ENCODE measurements at places on chromosomes 3 and 15. TPM values are rescaled to one million over a fixed set of nuclear protein-coding genes. Genes with fewer than 3 reads are reported as not detected.

Gene CMTM7
- total RNA-seq: 8.0 TPM

Gene ERC2
- total RNA-seq: 3.6 TPM

Gene FETUB
- not detected for total RNA-seq

Gene ITGB5
- 119 TPM for total RNA-seq

Gene STXBP5L
- total RNA-seq: 0.42 TPM

Gene C3orf85
- not detected for total RNA-seq

Gene HEMK1
- total RNA-seq: 19.7 TPM

Gene GPR156
- 0.29 TPM for total RNA-seq

- DNase-seq: no peak
Measured at GRCh38 chr3:107797586-107797985, 274.8 kb downstream of the BBX start.

- DNase-seq: no peak
Measured at GRCh38 chr15:95928822-95929221, 401.7 kb upstream of the NR2F2 start.

- DNase-seq: no peak
Measured at GRCh38 chr15:74712311-74712710, 13.0 kb downstream of the CYP1A1 start.

DNA sequence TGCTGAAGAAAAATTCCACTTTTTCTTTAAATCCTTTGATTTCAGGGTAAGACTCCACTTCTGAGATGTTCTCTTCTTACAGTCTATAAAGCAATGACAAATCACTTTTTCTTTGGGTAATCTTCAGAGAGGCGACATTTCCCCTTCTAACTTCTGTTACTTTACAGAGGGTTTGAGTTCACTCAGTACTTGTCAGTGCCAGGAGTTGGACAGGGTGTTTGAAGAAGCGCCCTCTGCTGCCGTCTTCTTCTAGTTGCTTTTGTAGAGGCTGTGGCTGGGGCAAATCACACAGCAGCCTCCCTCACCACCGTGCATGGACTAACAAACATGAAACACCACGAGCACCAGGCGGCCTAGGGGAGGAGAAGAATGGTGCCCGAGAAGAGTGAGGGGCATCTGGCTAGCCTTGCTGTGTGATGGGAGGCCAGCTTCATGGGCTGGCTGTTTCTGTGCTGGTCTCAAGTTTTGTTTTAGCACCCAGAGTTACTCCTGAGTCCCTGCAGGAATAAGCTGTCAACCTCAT is at the start of gene CD80:
Gene CD80, minus strand, starts transcription at position 174 of the 523 bp plus-strand sequence. CDS start 1,886 bp downstream, outside the sequence.
- peak; percentile 55 for DNase-seq

DNA sequence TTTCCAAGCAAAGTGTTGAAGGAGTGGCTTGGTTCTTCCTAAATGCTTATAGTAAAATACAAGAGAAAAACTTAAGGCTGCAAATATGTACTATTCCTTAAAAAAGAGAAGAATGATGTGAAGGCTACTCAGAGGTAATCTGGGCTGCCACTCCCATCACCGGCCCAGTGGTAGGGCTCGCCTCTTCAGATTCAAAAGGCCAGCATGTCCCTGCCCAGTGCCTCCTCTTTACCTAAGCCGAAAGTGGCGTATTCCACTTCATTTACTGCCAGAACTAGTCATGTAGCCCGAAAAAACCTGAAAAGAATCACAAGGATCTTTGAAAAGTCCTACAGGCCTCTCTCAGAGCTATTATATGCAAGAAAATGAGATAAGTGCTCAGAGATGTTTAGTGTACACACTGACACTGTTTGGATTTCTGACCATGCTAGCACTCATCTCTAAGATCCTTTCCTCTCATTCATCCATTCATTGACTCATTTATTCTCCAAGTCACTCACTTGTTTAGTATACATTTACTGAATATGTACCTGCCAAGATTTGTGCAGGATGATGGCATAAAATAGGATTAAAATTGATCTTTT is 373.3 kb upstream of the THBS1 start:
- DNase-seq: no peak

- DNase-seq: no peak
Measured at GRCh38 chr3:126477061-126477380, 1.3 kb upstream of the ZXDC start.

GRCh38 chr15:65556622-65557021 is 26.4 kb downstream of the HACD3 start:
- no peak for DNase-seq

- DNase-seq: no peak
Measured at GRCh38 chr3:122760453-122761271, 33.0 kb downstream of the HSPBAP1 start.

- no peak for DNase-seq
Measured at GRCh38 chr3:143697975-143698374, 150.3 kb downstream of the SLC9A9 start.

DNA sequence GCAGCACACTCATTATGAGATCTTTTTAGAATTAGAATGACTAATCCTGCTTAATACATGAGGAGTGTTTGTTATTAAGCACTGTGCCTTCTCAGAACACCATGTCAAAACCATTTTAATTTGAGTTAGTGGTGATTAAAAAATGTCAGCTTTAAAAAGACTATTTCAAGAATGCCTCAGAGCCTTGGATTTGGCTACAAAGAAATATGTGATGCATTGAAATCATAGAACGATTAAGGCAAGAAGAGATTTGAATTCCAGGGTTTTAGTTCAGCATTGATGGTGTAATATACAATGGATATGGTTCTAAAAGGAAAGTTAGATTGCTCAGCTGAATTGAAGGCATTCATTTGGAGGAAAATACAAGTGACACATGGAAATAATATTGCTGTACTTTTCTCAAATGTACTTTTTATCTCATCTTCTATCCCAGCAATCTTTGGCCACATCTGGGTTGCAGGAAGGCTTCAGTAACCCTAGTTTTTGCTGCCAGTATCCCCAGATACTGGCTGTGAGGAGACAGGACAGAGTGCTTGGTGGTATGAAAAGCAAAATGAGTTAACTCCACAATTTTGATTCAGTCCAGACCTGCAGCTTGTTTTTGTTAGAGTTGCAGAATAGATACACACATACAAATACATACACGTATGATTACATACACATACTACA is 303.8 kb downstream of the CLSTN2 start:
- no peak for DNase-seq

DNA sequence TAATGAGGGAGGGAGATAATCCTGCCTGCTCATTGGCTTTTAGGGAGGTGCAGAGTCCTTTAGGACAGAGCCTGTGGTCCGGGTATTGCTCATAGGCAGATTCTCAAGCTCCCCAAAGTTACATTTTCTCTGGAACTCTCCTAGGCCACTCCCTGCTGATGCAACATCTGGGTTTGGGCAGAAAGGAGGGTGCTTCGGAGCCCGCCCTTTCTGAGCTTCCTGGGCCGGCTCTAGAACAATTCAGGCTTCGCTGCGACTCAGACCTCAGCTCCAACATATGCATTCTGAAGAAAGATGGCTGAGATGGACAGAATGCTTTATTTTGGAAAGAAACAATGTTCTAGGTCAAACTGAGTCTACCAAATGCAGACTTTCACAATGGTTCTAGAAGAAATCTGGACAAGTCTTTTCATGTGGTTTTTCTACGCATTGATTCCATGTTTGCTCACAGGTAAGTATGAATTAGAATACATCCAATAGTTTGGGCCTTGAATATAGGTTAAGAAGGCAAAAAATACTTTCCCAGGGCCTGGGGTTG is at the start of gene IL20RB:
Gene IL20RB, plus strand, starts transcription at position 233 of the 538 bp plus-strand sequence. Its CDS starts 131 bp downstream, at position 364.
- no peak for DNase-seq

DNA sequence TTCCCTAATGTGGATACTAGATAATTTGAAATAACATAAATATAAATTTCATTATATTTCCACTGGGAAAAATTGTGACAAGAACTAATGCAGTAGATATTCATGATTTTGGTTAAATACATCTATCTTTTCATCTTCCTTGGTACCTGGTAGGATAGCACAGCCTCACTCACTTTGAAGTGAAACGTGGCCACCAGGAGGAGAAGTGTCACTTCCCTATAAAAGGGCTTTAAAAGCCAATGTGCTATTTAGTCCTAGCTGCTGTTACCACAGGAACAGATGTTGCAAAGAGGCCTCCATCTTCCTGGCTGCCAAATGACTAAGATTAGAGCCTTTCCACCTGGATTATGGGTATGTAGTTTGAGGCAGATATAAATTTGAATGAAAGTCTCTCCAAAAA is 140.0 kb downstream of the PLOD2 start:
- DNase-seq: no peak

GRCh38 chr3:126104028-126104635 is 20.2 kb upstream of the SLC41A3 start:
- no peak for DNase-seq

DNA sequence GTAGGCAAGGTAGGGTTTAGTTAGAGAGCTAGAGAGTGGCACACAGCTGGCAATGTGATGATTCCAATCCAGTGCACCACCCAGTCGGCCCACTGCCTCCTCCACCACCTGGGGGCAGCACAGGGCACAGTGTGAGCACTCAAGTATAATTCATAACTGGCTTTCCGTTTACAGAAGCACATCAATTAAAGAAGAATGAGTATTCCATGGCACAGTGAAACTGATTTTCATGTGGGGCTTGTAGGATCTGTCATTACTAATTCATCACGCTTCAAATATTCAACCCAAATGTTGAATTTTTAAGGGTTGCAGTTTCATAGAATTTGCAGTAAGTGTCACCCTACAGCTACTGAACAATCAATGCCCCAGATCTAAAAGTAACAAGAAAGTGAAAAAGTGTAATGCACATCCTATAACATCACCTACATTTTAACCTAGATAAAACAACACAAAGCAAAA is 149.9 kb downstream of the IGSF11 start:
- DNase-seq: peak; percentile 76

DNA sequence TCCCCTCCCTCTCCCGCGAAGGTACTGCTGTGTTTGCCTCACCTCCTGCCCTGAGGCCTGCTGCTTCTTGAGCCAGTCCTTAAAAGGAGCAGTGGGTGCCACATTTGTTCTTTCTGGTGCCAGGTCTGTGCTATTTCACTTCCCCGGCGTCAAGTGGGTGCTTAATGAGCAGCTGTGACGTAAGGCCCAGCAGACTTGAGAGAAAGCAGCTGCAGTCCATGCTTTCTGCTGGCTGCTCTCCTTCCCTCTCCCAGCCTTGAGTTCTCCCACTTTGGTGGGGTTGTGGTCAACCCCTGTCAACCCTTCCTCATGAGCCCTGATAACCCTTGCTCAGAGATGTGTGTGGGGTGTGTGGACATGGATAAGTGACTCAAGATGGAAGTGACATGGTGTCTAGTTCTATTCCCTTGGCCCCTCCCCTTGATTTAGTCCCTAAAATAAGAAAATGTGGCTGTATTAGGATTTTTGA is 6.9 kb downstream of the INAFM2 start:
- DNase-seq: peak; percentile 66

GRCh38 chr15:67036775-67037555 is 28.4 kb upstream of the SMAD3 start:
- DNase-seq: no peak

- no peak for DNase-seq
Measured at GRCh38 chr3:21601178-21601577, 149.8 kb downstream of the ZNF385D start.

- DNase-seq: peak; percentile 66
Measured at GRCh38 chr3:48429317-48429959, 448 bp downstream of the PLXNB1 start.

- DNase-seq: peak; percentile 85
Measured at GRCh38 chr15:41989573-41990242, 17.4 kb upstream of the EHD4 start.

- no peak for DNase-seq
Measured at GRCh38 chr3:42703695-42704025, 1.1 kb upstream of the HHATL start.

DNA sequence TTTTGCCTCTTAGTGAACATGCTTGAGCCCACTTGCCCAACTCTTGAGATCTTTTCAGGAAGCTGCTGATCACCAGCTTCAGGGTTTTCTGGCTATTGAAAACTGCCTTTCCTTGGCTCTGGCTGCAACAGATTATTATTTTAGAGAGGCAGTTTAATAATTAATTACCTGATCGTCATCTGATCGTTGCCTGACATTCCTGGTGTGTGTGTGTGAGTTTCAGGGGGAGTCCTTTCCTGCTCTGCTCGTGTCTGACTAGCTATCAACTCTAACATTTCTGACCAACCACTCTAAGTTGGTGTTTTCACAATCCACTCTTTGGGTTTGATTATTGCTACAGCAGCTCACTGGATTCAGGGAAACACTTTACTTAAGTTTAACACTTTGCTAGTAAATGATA is 84.3 kb upstream of the SPATA16 start:
- DNase-seq: no peak

DNA sequence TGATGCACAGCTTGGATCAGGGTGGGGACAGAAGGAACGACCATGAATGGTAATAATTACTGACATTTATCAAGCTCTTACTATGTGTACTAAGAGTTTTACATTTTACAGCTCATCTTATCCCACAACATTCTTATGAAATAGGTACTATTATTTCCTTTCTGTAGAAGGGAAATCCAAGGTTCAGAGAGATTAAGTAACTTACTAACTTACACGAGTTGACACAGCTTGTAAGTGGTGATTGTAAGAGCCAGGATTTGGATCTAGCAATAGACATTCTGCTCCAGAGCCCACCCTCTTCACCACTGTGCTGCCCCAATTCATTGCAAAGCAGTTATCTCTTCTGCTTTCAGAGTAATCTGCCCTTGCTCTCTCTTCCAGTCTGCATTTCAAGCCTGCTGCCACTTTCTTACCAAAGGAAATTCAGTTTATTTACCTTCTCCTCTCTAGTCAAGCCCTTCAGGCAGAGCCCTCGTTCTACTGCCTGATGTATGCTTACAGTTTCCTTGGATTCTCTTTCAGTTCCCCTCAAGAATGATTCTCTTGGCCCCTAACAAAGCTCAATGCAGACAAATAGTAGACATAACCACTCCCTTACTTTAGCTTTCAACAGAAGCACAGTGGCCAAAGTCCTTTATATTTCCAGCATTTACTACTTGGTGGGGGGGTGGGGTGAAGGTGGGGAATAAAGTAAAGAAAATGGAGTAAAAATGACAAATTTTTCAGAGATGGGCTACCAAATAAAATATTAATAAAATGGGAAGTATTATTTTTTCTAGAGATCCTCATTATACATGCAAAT is 65.8 kb downstream of the ATP8B4 start:
- no peak for DNase-seq

- DNase-seq: no peak
Measured at GRCh38 chr3:79187426-79187825, 580.4 kb downstream of the ROBO1 start.

GRCh38 chr3:188266562-188267274 is 112.8 kb downstream of the LPP start:
- DNase-seq: no peak

DNA sequence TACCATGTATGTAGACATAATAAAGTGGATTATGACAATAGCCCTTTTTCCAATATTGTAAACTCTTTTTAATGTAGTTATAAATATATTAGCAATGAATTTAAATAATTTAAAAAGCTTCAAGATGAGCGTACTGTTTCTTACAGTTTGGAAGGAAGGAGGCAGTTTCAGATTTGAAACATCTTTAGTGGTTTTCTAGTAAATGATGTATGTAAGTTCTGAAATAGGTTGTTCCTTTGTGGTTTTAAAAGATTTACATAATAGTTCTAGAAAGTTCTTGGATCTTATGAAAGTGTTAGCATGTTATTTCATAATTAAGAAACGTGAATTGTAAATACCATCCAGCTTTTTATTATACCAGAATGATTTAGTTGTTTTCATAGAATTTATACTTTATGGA is 16.0 kb downstream of the DNAJC19 start:
- DNase-seq: no peak
